ENCODE measurements at places on chromosomes 16 and 17.

DNA sequence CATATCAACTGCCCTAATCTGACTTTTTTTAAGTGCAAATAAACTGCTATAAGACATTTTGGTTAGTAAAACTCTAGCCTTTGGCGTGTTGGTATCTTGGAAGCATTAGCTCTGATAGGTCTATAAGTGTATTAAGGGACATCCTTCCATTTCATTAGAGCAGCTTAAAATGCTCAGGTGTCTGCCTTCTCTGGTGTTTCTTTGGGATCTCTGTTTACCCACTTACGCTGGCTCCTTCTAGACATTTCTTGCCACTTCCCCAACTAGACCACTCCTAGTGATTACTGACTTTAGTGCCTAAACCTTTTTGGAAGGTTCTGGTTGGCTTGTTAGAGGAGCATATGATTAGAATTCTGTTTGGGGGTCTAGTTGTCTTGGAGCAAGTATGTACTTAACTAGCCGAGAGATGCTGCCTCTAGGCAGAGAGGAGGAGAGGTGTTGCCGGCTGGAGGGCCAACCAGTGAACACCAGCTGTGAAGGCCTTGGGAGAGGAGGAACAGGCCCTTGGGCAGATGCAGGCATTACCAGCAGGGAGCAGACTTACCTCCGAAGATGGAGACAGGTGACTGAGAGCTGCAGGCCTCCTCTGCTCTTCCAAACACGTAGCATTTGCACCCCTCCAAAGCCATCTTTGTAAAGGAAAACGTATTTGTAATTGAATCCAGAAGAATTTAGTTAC is 15.2 kb upstream of the CLEC18C start:
- no peak for DNase-seq

- DNase-seq, result no peak
Measured at GRCh38 chr16:89023621-89024511, 46.9 kb upstream of the CBFA2T3 start.

GRCh38 chr16:68401871-68402747 is 46.2 kb downstream of the SMPD3 start:
- no peak for DNase-seq

DNA sequence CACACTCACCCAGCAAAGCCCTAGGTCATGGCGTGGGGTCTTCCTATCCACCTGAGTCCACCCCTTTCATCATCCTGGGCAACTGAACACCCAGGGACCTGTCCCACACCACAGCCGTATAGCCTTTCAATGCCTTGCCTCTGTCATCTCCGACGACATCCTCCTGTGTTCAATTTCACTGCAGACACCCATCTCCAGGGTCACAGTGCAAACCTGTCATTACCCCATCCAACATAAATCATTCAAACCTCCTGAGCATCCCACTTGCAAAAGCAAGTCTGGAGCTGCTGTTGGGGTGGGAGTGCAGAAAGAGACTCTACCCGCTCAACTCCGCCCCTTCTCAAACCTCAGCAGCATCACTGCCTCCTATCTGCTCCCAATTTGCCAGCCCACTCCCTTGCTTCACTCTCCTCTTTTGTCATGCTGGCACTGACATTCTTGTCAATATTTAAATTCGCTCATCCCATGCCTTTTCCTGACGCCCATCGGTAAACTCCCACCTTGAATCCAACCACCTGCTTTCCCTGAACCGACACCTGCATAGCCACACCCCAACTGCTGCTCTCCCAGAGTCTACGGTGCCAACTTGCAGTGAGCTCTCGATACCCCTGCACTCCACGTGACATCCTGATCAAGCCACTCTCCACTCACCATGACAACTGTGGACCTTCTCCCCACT is 37.0 kb downstream of the MARF1 start:
- DNase-seq, result no peak

- DNase-seq, result no peak
Measured at GRCh38 chr16:29834079-29834478, 13.8 kb downstream of the MVP start.

DNA sequence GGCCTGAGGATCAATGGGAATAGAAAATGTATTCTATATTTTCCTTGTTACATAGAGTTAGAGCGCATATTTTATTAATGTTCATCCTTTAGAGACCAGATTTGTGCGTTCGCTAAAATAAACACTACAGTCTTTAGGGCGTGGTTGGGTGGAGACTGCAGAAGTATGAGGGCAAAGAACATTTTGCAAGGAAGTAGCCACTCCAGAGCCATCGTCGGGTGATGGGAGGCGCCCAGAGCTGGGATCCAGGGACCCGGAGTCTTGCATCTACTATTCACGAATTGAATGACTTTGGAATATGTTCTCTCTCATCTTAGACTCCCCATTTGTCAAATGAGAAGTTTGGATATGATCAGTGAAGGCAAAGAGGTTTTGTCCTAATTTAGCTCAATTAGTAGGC is 154.2 kb upstream of the IRX6 start:
- no peak for DNase-seq

GRCh38 chr16:82699260-82699659 is 72.5 kb downstream of the CDH13 start:
- DNase-seq, result no peak

DNA sequence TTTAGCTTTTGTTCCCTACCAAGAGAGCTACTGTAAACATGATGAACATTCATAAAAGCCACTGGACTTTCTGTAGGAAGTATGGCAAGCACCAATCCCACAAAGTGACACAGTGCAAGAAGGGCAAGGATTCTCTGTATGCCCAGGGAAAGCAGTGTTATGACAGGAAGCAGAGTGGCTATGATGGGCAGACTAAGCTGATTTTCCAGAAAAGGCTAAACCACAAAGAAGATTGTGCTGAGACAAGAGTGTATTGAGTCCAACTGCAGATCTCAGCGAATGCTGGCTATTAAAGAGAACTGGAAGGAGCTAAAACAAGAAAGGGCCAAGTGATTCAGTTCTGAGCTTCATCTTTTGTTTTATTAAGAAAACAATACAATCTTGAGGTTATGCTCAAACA is 60.5 kb upstream of the EFCAB3 start:
- no peak for DNase-seq

GRCh38 chr17:12789075-12789480 is 220 bp upstream of the ARHGAP44 start:
- no peak for DNase-seq

DNA sequence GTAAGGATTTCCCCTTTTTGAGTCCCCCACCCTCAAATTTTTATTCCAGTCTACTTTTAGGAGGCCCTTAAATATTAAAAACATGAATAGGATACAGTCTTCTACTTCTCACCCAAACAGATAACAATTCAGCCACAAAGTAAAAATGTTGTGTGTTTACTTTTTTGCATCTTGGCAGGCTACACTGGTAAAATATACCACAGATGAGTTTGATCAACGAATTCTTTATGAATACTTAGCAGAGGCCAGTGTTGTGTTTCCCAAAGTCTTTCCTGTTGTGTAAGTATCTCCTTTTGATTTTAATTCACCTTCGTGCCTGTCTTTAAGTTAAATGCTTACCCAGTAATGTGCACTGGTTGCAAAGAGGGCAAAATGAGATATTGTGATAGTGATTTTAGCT is 34.4 kb upstream of the RAB11FIP4 start:
- DNase-seq, result no peak

DNA sequence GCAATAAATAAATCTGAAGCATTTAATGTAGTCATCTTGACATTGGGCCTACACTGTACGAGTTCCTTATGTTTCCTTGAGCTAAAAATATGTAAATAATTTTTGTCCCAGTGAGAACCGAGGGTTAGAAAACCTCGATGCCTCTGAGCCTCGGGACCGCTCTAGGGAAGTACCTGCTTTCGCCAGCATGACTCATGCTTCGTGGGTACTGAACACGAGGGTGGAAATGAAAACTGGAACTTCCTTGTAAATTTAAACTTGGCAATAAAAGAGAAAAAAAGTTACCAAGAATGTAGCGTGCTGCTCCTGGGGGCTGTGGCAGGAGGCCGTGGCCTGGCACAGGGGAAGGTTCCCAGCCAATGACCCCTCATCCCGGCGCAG is 74.1 kb downstream of the SOCS1 start:
- DNase-seq, result peak; percentile 57

DNA sequence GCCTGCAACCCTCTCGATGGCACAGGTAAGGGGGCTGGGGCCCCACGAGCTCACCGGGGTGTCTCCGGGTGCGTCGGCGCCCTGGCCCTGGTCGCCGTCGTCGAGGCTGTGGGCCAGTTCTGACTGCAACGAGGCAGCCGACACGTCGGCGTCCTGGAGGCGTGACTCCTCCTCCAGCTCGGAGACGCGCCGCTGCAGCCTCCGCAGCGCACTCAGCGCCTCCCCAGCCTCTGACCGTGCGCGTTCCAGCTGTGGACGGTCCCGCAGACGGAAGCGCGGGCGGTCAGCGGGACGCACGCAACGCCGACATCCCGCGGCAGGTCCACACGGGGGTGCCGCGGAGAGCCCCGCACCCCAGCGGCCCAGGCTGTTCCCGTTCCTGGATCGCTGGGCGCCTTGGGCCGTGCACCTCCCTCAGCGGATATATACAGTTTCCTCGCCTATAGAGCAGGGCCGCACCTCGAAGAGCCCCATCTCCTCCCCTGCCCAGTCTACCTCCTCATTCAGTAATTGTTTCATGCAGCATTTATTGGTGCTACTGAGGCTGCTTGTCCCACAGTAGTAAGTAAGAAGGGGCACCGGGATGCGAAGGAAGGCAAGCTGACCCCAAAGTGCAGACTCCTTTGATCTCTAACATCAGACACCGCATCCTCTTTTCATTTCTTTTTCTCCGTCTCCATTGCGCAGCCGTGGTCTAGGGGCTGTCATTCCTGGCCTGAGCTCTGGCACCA is 5.8 kb downstream of the THOC6 start:
- DNase-seq, result no peak

GRCh38 chr17:77833769-77834168 is 124.7 kb upstream of the TNRC6C start:
- DNase-seq, result no peak

DNA sequence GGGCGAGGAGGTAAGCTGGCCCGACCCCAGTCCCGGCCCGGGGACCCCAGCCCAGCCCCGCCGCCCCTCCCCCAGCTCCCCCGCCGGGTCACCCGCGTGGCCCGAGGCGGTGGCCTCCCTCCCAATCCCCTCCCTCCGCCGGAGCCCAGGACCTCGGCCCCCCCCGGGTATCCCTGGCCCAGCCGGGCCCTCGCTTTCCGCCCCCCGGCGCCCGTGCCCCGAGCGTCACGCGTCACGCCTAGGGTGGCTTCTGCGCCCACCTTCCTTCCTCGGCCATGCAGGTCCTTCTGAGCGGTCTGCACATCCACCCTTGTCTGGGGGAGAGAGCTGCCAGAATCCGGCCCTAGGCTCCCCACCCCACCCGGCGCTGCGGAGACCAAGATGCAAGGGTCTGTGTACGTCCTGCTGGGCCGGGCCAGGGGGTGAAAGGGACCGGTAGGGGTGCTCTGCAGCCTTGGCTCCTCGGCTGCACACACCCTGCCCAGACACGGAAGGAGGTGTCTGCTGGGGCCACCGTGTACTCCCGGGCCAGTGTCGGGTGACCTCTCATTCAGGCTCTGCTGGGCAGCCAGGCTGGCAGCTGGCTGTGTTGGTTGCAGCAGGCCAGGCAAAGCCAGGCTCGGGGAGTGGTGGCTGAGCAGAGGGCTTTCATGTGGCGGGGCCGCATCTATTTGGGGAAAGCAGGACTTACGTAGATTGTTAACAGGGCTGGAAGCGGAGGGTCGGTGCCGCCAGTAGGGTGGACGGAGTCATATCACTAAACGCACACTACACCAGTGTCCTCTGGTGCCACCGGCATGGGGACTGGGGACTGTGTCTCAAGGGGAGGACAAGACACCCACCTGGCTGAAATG is 754 bp downstream of the RAB11FIP4 start:
- DNase-seq, result no peak

- DNase-seq, result no peak
Measured at GRCh38 chr17:81030741-81031565, 4.0 kb upstream of the BAIAP2 start.

GRCh38 chr17:75048249-75048878 is 1.3 kb downstream of the KCTD2 start:
- DNase-seq, result no peak

GRCh38 chr16:89973235-89973634 is 24.7 kb downstream of the DEF8 start:
- DNase-seq, result no peak

- DNase-seq, result no peak
Measured at GRCh38 chr17:59381716-59382570, 50.5 kb downstream of the YPEL2 start.

GRCh38 chr16:60788631-60789030 is 1247.6 kb downstream of the CDH8 start:
- no peak for DNase-seq

- no peak for DNase-seq
Measured at GRCh38 chr17:80817861-80818260, 173.8 kb upstream of the CHMP6 start.

GRCh38 chr16:17313085-17313611 is 157.6 kb downstream of the XYLT1 start:
- no peak for DNase-seq

DNA sequence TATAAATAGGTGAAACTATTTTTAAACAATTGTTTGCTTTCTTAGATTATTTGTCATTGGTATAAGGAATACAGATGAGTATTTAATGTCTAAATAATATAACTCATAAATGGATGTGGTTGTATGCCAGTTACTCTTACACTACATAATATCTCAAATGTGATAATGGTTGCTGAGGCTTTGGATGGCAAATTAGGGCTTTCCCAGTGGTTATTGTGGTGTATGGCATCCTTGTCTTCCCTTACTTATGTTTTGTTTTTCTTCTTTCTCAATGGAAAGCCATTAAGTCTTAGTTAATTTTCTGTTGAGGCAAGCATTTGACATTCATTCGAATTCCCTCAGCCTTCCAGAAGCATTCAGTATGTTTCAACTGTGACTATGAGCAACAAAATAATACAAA is 10.5 kb downstream of the OMG start:
- no peak for DNase-seq

All from CD4-positive, alpha-beta T cell treated with Interferon gamma for 1 hour (primary cell).